Stimulated activated CD4-positive, alpha-beta T cell treated with anti-CD3 and anti-CD28 coated beads, Interleukin-15, amount 100 ng/mL, for 24 hours (primary cell): ENCODE measurements at places on chromosomes 2 and 18.

DNA sequence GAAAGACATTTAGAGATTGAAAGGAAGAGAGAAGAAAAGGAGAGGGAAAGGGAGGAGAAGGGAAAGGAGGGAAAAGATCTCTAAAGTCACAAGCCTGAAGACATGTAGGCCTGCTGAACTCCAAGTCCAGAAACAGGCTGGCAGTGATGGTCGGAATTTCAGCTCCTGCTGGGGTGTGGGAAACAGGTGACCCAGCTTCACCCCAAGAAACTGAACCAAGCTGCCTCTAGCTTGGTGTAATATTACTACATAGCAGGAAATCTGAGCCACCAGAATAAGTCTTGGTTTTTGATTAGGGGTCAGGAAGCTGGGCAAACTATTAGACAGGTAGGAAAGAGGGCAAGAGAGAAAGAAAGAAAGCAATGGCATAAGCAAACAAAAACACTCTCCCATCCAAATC is 185.8 kb downstream of the PDE11A start:
- DNase-seq, result no peak

DNA sequence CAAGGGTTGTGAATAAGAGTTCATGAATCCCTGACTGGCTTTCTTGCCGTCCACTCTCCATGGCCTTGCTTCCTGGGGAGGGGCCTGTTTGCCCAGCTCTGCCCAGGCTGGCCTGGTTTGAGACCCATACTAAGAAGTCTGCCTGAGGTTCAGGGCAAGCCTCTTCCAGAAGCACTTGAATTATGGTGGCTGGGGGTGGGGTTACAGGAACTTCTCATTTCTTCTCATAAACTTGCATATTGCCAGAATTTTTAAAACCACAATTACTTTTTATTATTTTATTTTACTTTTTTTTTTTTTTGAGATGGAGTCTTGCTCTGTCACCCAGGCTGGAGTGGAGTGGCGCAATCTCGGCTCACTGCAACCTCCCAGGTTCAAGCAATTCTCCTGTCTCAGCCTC is 42.0 kb downstream of the GORASP2 start:
- DNase-seq, result no peak

- DNase-seq, result no peak
Observed at GRCh38 chr18:8081267-8081666, 514.2 kb downstream of the PTPRM start.

- no peak for DNase-seq
Observed at GRCh38 chr2:172513935-172514586, 41.8 kb upstream of the PDK1 start.

DNA sequence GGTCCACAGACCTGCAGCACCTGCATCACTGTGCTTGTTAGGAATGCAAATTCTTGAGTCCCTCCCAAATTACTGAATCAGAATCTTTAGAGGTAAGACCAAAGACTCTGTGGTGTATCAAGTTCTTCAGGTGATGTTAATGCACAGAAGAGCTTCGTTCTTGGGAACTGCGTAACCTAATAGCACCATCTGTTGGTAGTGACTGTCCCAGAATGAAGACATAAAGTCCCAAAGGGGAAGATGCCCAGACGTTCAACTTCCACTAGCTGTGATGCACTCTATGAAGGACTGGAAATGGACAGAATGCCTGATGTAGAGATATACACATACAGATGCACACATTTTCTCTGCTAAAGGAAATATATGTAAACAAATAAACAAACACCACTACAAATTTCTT is 576.0 kb downstream of the LRP1B start:
- no peak for DNase-seq

GRCh38 chr18:77111951-77112746 is 20.4 kb downstream of the MBP start:
- no peak for DNase-seq

DNA sequence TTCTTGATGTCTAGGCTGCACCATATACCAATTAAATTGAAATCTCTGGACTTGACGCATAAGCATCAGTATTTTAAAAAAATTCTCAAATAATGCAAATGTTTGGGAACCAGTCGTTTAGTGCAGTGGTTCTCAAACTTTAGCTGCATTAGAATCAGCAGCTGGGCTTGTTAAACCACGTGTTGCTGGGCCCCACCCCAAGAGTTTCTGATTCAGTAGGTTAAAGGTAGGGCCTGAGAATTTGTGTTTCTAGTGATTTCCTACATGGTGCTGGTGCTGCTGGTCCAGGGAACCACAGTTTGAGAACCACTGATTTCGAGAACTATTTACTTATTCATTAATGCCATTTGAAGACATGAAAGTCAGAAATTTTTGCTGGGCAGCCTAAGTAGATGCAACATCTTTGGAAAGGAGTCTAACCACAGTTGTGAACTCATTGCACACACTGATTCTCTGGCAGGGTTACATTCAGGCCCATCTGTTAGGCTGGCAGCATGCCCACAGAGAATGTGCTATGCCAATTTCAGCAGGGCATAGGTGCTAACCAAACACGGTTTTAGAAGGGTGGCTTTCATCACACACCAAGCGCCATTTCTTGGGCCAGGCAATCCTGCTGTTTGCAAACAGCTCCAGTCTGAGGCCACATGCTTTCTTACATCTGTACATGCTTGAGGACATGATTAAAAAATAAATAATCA is 26.4 kb upstream of the ATP5MC3 start:
- no peak for DNase-seq

DNA sequence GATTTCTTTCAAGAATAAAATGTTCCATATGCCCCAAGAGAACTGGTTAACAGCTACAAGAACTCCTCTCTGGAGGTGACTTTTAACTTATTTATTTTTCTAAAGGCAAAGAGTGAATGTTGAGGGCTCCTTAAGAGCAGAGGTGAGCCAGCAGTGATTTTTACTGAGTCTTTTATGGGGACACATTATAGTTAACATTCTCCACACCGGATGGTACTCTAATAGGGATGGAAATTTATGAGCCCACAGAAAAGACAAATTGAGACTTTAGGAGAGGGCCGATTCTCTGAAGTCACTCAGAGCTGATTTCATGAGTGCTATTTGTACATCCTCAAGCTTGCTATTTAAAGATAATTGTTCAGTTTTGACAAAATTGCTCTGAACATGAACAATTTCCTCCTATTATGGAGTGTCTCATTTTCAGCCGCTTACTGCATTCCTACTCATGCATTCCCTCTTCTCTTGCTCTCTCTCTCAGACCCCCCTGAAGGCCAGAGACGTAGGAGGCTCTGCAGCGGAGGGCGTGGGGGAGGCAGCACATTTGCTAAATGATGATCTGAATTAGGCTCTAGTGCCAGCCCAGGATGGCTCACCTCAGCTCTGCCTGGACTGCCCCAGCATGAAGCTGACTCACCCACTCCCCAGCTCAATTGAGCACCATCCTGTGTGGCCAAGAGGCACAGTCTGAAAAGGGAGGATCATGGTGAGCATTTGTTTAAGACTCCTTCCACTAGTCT is 5.9 kb upstream of the RPL37A start:
- no peak for DNase-seq

DNA sequence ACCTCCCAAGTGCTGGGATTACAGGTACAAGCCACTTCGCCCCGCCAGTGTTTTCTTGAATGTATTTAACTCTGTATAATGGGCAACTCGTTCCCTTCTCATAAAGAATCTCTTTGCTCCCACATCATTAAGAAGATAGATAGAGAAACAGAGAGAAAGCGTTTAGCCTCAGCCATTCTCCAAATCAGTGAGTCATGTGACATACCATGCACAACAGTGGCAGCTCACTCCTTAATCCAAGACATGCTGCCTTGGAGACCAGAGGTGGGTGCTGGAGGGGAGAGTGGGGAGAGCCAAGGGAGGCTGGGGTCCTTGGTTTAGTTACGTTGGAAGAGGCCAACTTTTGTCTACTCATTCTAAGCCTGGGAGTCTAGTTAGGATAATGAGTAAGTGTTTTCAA is 54.7 kb downstream of the TGIF1 start:
- DNase-seq, result no peak

DNA sequence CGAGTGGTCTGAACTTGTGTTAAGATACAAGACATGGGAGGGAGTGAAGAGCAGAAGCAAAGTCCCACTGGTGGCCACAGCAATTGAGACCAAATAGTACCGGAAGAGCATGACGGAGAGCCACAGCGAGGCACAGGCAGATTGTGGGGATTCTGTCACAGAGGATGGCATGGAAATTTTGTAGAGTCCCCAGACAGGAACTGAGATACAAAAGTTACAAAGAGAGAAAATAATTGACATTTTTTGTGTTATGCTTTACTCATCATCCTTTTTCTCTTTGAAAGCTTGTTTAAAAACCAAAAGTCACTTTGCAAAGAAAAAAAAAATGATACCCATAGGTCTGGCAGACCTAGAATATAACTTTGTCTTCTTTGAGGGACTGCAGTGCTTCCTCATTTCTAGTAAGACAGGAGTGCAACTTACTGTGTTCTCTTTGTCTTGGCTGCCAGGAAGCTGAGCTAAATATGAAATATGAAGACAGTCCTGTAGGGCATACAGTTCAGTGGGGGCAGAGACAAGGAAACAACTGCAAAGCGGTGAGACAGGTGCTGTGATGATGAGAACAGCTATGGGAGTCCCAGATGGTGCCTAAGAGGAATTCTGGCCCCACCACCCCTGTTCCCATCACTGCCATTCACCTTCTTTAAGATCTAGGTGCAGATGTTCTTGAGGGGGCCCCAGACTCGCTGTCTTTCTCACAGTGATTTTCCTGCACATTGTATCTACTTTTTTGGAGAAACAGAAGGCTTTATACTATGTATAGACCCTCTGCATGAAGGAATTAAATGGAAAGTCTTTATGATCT is 5.2 kb downstream of the ARHGAP25 start:
- no peak for DNase-seq

DNA sequence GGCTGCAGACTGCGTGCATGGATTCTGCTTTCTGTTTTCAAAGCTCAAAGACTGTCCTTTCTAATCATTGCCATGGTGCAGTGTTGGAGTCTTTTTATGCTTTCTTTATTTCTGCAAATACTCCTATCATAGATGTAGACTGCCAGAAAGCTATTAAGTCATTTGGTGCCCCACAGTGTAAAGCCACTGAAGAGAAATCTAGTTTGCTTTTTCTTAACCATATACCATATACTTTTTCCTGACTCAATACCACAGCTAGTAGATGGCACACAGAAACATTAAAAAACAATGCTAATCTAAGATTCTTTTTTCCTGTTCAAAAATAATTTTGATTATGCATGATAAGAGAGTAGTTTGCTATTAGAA is 109.9 kb upstream of the RAB27B start:
- DNase-seq, result no peak

DNA sequence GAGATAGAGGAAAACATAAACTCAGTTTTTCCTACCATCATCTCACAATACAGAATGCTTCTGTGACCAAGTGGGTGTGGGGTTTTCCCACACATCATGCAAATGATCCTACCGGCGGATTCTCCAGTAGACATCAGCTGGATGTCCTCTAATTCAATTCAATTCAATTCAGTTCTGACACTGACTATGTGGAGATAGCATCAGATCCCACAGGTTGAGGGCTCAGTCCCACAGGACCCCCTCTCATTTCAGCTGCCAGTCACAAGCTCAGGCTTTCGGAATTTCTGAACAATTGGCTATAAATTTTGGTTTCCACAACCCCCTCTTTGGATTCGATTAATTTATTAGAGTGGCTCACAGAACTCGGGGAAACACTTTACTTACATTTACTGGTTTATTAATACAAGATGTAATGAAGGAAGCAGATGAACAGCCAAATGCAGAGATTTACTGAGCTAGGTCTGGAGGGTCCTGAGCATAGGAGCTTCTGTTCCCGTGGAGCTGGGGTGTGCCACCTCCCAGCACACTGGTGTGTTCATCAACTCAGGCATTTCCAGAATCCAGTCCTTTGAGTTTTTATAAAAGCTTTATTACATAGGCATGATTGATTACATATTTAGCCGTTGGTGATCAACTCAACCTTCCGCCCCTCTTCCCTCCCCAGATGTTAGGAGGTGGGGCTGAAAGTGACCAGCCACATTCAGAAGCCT is 350.1 kb downstream of the MYCN start:
- no peak for DNase-seq

- DNase-seq, result no peak
Observed at GRCh38 chr2:15674637-15675455, 83.2 kb downstream of the DDX1 start.

GRCh38 chr2:122027510-122028217 is 272.2 kb downstream of the TSN start:
- DNase-seq, result no peak
